ENCODE measurements at places on chromosomes 6 and 20. TPM values are rescaled to one million over a fixed set of nuclear protein-coding genes. Genes with fewer than 3 reads are reported as not detected.

GRCh38 chr6:168134560-168135201 lies 55.7 kb upstream of the FRMD1 start:
- DNase-seq: no peak

DNA sequence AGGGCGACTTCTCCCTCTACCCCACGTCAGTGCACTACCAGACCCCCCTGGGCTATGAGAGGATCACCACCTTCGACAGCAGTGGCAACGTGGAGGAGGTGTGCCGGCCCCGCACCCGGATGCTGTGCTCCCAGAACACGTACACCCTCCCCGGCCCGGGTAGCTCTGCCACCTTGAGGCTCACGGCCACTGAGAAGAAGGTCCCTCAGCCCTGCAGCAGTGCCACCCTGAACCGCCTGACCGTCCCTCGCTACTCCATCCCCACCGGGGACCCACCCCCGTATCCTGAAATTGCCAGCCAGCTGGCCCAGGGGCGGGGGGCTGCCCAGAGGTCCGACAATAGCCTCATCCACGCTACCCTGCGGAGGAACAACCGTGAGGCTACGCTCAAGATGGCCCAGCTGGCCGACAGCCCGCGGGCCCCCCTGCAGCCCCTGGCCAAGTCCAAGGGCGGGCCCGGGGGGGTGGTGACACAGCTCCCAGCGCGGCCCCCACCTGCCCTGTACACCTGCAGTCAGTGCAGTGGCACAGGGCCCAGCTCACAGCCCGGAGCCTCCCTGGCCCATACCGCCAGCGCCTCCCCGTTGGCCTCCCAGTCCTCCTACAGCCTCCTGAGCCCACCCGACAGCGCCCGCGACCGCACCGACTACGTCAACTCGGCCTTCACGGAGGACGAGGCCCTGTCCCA lies 57.5 kb upstream of the TMEM181 start:
- DNase-seq: no peak

DNA sequence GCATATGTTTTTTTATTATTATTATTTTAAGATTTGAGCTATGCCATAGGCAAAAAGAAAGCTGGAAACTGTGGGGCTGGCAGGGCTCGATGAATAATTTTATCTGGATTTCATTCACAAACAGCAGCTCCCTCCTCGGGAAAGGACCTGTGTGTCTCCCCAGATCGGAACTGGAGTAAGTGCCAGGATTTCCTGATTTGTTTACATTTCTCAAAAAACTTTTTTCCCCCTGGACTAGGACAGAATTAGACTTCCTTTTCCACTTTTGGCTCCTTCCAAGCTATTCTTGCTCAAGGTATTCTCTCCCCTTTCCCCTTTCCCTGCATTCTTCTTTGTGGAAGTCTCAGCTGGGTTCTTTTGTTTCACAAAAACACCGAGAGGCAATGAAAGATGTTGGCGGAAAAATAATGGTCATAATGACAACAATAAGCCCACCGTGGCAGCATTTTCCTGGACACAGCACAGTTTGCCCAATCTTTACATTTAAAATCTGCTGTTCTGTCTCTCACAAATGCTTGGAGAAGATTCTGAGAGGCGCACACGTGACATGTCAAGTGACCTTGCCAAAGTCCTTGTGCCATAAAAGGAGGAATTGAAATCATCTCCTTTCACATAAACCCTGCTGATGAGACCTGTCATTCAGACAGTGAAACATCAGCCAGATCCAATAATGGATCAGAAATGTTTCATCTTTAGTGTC lies 85.8 kb upstream of the PREP start:
- peak; percentile 37 for DNase-seq

DNA sequence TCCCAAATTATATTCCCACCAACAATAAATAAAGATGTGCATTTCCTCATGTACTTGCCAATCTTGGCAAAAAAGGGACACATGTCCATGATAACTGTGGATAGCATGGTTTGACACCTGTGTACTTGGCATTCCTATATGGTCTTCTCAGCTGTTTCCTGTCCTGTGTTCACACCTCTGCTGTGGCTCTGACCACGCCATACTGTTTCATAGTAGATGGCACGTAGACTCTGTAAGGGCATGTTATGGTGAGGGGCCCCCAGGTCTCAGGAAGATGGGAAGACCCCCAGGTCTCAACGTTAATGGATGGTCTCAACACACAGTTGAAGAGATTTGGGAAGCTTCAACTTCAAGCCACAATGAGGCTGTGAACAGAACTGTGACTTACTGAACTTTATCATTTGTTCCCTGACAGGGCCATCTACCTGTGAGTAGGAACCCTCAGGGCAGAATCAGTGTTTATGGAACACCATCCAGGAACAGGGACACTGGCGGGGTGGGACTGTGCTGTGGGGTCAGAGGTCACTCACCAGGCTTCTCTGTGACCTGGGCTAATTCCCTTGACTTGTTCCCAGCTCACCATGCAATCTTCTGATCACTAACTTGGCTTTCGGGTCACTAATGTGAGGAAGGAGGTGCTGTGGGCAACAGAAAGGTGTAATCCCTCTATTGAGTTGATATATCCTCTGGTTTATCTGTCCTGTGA lies 11.8 kb downstream of the ZBTB24 start:
- DNase-seq: no peak

- DNase-seq: peak; percentile 23
Measured at GRCh38 chr20:61520076-61520892, 268.2 kb downstream of the CDH4 start.

DNA sequence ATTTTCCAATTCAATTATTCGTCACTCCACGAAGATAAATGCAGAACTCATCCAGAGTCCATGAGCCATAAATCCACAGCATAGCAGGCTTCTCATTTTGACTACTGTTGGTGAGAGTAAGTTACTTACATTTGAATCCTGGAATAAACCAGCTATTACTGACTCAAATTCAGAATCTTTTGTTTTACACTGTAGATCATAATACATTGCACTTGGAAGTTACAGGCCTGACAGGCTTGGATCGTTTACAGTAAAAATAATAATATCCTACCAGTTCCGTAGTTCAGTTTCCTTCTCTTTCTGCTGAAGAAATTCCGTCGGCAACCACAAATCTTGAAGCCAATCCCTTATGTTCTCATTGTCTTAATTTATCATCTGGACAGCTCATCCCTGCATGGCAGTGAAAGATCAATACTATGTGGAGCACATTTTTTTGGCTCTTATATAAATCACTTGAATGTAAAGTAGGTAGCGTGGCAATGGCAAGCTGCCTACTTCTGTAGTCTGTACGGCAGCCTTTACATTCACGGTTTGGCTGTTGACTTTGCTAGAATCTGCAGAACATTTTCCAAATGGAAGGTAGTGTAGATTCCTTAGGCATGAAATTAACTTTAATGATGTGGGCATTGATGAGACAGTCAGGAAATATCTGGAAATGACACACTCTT lies 142.9 kb downstream of the WDR27 start:
- DNase-seq: peak; percentile 86

- no peak for DNase-seq
Measured at GRCh38 chr20:6577451-6577850, 190.0 kb upstream of the BMP2 start.

- no peak for DNase-seq
Measured at GRCh38 chr20:609371-609964, 641 bp downstream of the TCF15 start.

GRCh38 chr6:138403324-138403800 lies 661 bp upstream of the HEBP2 start:
- DNase-seq: no peak

DNA sequence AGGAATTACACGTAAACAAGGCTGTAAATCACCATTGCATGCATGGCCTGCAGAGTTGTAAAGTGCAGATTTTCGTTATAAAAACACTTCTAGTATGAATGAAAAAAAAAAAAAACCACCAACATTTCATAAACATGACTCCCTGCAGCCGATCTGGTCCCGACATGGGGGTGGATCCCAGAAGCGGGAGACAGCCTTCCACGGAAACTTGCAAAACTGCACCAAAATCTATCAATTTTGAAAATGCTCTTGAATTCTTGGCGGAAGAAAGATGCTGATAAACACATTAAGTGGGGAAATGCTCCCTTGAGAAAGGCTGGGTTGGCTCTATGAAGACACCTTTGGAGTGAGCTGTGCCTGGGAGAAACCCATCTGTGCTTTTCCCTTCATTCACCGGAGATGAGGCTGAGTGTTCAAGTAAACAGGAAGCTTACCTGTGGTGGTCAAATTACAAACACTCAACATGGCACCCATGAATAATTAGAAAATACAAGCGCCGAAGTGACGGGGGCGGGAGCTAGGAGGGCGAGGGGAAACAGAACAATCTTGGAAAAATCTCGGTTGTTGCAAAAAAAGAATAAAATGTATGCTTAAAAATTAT lies 845 bp upstream of the ANKRD60 start:
- DNase-seq: peak; percentile 56

DNA sequence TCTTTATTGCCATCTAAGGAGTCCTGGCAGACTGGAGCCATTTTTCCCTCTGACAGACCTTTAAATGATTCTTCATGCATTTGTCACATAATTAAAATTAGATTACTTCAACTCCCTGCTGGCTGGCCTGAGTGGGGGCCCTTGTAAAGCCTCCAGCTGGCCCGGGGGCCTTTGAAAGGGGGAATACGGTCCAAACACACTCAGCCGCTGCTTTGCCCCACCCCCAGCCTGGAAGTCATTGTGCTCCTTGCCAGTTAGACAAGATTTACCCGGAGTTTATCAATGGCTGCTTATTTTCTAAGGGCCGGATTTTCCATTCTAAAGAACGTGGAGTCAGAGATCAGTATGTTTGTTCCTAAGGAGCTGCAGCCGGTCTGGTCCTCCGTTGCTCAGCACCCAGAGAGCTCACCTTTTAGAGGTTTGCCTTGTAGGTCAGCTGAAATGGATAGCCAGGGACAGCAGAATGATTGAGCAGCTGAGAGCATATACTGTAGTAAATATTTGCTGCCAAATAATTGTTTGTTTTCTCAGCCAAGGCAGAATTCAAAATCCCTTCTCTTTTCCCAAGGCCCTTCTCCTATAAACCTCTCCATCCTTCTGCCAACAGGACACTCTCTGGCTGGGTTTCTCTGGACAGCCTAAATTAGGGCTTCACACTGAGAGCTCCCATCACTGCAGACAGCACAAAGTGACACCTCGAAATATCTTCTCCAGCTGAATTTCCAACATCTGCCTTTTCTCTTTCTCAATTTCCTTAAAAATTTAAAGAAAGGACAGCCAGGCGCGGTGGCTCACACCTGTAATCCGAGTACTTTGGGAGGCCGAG lies 68.4 kb upstream of the RBM24 start:
- DNase-seq: peak; percentile 42

GRCh38 chr20:62777528-62777830 lies 18.8 kb upstream of the MRGBP start:
- no peak for DNase-seq

- peak; percentile 12 for DNase-seq
Measured at GRCh38 chr6:122005661-122006060, 393.8 kb upstream of the HSF2 start.

- peak; percentile 80 for DNase-seq
Measured at GRCh38 chr6:12718015-12718414, 1.4 kb downstream of the PHACTR1 start.

- peak; percentile 47 for DNase-seq
Measured at GRCh38 chr20:10524034-10524476, 89.0 kb downstream of the SLX4IP start.

DNA sequence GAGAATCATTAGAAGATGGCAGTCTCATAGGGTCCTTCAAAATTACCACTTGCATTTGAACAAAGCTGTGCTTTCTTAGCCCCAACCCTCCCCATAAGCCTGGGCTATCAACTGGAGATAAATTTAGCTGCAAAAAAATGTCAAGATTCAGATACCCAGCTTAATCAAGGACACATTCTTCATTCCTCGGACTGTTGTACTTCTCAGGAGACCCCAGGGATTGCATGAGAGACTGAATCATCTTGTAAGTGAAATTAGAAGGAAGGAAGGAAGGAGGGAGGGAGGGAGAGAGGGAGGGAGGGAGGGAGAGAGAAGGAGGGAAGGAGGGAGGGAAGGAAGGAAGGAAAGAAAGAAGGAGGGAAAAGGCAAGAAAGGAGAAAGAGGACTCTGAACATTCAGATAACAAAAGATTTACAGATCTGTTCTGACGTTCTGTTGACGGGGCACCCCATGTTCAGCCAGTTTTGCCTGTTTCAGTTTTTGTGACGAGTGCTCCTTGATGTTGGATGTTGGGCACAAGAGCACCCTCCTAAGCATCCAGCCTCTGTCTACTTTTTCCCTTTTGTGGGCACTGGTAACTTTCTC lies 498.7 kb downstream of the PREX1 start:
- DNase-seq: no peak

DNA sequence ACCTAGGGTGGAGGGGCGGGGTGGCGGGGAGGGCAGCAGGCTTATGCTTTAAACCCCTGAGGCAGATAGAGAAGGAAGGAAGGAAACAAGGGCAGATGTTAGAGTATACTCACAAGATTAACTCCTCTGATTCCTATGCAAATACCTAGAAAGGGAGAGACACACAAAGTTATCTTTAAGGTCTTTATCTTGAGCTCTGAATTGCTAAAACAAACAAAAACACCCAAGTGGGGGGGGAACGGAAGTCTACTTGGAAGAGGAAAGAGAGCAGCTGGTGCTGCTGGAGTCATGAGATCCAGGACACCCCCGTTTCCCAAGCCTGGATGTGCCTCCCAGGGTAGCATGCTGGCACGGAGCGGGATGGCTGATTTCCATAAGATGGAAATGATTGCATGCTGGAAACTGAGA lies 43.4 kb downstream of the PLAGL1 start:
- DNase-seq: no peak

DNA sequence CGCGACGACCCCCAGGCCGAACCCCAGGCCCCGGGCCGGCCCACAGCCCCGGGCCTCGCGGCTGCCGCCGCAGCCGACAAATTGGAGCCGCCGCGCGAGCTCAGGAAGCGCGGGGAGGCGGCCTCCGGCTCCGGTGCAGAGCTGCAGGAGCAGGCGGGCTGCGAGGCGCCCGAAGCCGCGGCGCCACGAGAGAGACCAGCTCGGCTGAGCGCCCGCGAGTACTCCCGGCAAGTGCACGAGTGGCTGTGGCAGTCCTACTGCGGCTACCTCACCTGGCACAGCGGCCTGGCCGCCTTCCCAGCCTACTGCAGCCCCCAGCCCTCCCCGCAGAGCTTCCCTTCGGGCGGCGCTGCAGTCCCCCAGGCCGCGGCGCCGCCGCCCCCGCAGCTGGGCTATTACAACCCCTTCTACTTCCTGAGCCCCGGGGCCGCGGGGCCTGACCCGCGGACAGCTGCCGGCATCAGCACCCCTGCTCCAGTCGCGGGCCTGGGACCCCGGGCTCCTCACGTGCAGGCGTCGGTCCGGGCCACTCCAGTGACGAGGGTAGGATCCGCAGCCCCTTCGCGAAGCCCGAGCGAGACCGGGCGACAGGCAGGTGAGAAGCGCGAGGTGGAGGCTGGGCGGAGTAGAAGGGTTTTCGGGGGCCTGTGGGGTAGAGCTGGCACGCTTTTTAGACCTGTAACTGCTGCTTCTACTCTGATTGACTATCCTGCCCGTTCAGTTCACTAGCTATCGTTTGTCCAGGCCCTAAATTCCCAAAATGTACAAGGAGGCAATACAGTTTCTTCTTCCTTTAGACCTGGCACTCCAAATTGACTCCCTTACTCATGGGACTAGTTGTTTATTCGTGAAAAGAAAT lies 654 bp downstream of the FAM8A1 start:
- peak; percentile 39 for DNase-seq

- peak; percentile 38 for DNase-seq
Measured at GRCh38 chr20:6502219-6502618, 265.3 kb upstream of the BMP2 start.

CCDC170 gene
- polyA plus RNA-seq: 0.76 TPM

LPA gene
- not detected for polyA plus RNA-seq

IL17F gene
- not detected for polyA plus RNA-seq

PRL gene
- not detected for polyA plus RNA-seq

PARD6B gene
- polyA plus RNA-seq: 0.30 TPM

ADGB gene
- polyA plus RNA-seq: not detected

TUBB1 gene
- not detected for polyA plus RNA-seq

BHLHE23 gene
- not detected for polyA plus RNA-seq

BMP2 gene
- polyA plus RNA-seq: 1.9 TPM

SLC35D3 gene
- not detected for polyA plus RNA-seq

HTR1E gene
- not detected for polyA plus RNA-seq

CRISP3 gene
- polyA plus RNA-seq: not detected
